ENCODE measurements at places on chromosomes 7 and 10. TPM values are rescaled to one million over a fixed set of nuclear protein-coding genes. Genes with fewer than 3 reads are reported as not detected.

The PLAC9 gene
- total RNA-seq, result 16.7 TPM

The ADAMTS14 gene
- 1.8 TPM for total RNA-seq

GRCh38 chr10:89373916-89374711, 3.7 kb upstream of the IFIT1B start:
- peak; percentile 96 for DNase-seq

DNA sequence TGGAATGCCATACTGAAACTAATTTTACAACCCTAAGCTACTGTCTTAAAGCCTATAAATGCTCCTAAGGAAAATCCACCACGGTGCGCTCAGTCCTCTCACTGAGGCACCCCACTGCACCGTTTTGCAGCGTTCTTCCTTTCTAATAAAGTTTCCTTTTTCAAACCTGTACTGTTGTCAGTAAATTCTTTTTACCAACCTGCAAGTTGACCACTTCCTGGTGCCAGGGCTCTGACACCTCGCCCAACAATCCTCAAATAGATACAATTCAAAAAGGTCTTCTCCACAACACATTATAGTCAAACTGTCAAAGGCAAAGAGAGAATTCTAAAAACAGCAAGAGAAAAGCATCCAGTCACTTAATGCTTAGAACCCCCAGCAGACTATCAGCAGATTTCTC, 42.8 kb downstream of the HERPUD2 start:
- no peak for DNase-seq

GRCh38 chr7:70890147-70890969, 241.6 kb upstream of the GALNT17 start:
- no peak for DNase-seq

GRCh38 chr10:3708852-3709251, 76.2 kb downstream of the KLF6 start:
- peak; percentile 52 for DNase-seq

GRCh38 chr10:67259319-67259929, 333.6 kb downstream of the LRRTM3 start:
- no peak for DNase-seq

GRCh38 chr7:43609097-43609496, 26.2 kb downstream of the STK17A start:
- no peak for DNase-seq

DNA sequence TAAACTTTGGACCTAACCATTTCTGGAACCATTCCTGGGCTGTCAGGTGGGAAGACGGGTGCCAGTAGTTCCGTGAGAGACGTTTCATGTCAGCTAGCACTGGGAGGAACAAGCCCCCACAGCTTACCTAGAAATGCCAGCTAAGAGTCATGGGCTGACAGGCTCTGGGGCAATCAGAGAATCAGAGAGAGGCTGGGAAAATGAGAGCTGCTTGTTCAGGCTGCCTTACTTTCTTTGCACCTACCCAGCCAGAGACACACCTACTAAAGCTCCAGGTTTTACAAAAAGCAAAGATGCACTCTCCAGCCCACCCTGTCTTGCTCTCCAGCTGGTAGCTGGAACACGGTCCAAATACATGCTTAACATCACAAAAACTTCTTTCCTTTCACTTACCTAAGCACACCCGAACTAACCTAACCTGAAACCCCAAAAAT, 688 bp downstream of the PTN start:
- DNase-seq, result peak; percentile 6

- DNase-seq, result peak; percentile 65
Measured at GRCh38 chr10:5976512-5977470, 552 bp downstream of the IL15RA start.

Data from fibroblast of lung (primary cell).